ENCODE measurements at places on chromosomes 16 and 17. TPM values are rescaled to one million over a fixed set of nuclear protein-coding genes. Genes with fewer than 3 reads are reported as not detected.

DNA sequence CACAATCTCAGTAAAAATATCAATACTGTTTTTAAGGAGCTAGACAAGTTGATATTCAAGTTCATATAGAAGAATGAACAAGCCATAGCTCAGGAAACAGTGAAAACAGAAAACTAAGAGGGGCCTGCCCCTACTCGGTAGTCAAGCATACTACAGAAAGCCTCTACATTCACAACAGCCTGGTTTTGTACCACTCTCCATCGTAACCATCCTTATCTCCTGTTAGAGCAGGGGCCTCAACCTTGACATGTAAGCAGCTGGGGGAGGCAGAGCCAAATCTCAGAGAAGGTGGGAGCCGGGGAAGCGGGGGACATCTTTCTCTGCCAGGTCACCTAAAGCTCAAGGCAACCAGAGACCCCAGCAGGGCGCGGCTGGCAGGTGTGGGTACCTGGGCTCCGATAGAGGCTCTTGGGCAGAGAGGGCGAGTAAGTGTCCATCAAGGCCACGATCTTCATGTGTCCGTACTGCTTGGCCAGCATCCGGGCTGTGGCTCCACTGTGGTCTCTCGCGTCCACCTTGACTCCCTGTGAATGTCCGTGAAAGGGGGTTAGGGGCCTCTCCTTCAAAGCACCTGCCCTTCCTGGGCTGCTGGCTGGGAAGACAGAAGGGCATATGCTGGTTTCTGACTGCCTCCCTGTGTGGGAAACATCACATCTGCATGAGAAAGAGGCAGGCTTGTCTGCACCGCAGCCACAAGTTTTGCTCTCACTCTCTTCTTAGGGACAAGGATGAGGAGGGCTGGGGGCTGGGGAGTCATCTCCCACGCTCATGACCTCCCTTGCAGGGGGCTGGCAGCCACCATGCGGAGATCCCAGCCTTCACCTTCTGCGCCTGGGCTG is 20.2 kb downstream of the ANKS3 start:
- H3K4me3 ChIP-seq, result no peak overlapping the region
- no peak for DNase-seq
- H3K4me1 ChIP-seq, result no peaks in the 10 kb centered on the region
- peaks cover 14% of the 10 kb centered on the region for H3K36me3 ChIP-seq

MMP28 gene
- total RNA-seq, result not detected

TPSG1 gene
- not detected for total RNA-seq

DNA sequence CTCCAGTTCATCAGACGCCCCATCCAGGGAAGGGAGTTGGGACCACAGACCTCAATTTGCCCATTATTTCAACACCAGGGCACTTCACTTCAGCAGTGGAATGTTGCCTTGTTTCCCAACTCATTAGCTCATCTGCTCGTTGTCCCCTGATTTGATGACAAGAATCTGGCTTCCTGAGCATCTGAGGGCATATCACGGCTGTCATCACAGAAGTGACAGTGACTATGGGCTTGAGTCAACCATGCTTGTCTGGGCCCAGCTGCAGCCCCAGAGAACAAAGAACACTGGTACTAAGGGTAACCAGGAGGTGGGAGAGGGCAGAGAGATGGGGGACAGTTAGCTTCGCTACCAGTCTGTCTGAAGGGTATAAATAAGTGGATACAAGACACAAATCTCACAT is 266.0 kb upstream of the SDK2 start:
- peaks cover 2% of the 10 kb centered on the region for H3K4me1 ChIP-seq
- DNase-seq, result no peak
- H3K27ac ChIP-seq, result no peak overlapping the region
- H3K36me3 ChIP-seq, result peaks cover 1% of the 10 kb centered on the region
- H3K4me3 ChIP-seq, result no peak overlapping the region

NAGS gene
- total RNA-seq, result 1.7 TPM

GRCh38 chr17:48791128-48792032 is 25.6 kb downstream of the TTLL6 start:
- peak; percentile 53 for DNase-seq
- peaks cover 11% of the 10 kb centered on the region for H3K4me1 ChIP-seq
- H3K4me3 ChIP-seq, result no peak overlapping the region
- H3K27me3 ChIP-seq, result peaks cover 18% of the 10 kb centered on the region
- H3K36me3 ChIP-seq, result no peaks in the 10 kb centered on the region

DNA sequence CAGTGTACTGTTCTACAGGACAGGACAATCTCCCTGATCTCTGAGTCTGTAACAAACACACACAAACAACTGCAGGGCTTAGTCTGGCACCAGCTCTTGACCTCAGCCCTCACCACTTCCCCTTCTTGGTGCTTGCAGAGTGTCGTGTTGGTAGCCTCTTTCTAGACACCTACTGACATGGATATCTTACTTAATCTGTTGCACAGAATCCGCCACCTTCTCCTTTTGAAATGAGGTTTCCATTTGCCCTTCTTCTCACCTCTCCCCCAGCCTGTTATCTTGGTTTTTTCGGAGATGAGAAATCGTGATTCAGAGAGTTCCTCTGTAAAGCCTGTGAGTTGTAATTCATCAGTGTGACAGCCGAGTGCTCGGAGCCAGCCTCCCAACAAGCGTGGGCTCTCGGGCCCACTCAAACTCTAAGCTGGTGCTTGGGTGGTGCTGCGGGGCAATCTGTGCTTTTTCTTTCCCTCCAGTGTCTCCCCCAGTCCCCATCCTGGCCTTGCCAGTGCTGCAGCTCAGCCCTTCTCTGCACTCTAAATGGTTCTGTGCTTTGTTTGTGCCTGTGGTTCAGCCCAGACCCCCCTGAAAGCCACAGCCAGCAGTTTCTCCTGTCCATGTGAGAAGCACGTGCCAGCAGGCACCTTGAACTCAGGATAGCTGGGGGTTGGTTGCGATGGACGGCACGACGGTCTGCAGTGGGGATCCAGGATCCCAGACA is 28.1 kb downstream of the KIAA0513 start:
- peak; percentile 94 for DNase-seq
- peaks cover 45% of the 10 kb centered on the region for H3K4me1 ChIP-seq
- H3K27ac ChIP-seq, result peak overlapping the region; percentile 91
- H3K36me3 ChIP-seq, result peaks cover 4% of the 10 kb centered on the region
- H3K4me3 ChIP-seq, result peak overlapping the region; percentile 72
- no peaks in the 10 kb centered on the region for H3K27me3 ChIP-seq

- no peaks in the 10 kb centered on the region for H3K27me3 ChIP-seq
- no peak overlapping the region for H3K4me3 ChIP-seq
- no peaks in the 10 kb centered on the region for H3K36me3 ChIP-seq
- H3K4me1 ChIP-seq, result peaks cover 13% of the 10 kb centered on the region
Measured at GRCh38 chr17:50855708-50856330, 10.3 kb downstream of the TOB1 start.

GRCh38 chr16:51592001-51592501 is 441.0 kb upstream of the SALL1 start:
- H3K4me1 ChIP-seq, result no peaks in the 10 kb centered on the region
- no peaks in the 10 kb centered on the region for H3K36me3 ChIP-seq
- DNase-seq, result no peak
- no peak overlapping the region for H3K4me3 ChIP-seq

Measured in activated CD8-positive, alpha-beta T cell treated with anti-CD3 and anti-CD28 coated beads for 36 hours (primary cell).